Central memory CD8-positive, alpha-beta T cell (primary cell): ENCODE measurements at places on chromosomes 12 and 14.

GRCh38 chr14:92897922-92898565 is 24.9 kb upstream of the CHGA start:
- no peak for DNase-seq

DNA sequence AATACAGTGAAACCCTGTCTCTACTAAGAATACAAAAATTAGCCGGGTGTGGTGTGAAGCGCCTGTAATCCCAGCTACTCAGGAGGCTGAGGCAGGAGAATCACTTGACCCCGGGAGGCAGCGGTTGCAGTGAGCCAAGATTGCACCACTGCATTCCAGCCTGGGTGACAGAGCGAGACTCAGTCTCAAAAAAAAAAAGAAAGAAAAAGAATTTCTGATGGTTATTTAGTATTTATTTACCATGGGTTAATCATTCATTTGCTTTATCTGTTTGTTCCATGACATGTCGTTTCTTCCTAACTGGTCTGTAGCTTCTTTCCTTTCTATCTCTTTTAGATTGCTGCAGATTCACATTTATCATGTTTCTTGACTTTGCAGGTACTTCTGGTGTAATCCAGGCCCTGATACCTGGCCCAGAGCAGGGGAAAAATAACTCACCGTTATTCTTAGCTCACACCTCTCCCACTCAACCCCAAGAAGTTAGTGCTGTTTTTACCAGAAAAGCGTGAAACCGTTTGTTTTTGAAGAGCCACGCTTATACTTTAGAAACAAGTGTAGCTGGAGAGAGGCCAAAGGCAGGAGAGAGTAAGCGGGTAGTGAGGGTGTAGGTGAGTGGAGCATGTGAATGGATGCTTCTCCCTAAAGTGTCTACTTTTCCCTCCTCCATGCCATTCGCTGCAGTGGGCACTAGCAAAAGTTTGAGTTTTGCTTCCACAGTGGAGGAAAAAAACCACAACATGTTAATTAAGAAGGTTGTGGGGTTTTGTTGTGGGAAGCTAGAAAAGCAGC is 45.4 kb downstream of the SRGAP1 start:
- DNase-seq = no peak

GRCh38 chr12:120100630-120101029 is 15.9 kb downstream of the RAB35 start:
- no peak for DNase-seq

DNA sequence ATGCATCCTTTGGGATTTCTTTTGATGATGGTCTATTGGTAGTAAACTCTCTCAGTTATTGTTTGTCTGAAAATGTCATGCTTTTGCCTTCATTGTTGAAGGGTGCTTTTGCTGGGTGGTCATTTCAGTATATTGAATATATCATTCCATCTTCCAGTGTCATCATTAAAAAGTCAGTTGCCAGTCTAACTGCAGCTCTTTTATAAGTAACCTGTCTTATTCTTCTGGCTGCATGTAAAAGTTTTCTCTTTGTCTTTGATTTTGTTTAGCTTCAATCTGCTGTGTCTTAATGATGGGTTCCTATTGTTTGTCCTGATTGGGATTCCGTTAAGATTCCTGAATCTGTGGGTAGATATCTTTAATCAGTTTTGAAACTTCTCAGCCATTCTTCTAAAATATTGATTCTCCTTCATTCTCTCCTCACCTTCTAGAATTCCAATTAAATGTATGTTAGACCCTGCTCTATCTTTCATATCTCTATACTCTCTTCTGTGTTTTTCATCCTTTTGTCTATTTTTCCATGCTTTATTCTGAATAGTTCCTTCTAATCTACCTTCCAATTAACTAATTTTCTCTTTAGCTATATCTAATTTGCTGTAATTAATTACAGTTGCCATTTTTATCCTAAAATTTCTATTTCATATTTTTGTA is 6.4 kb downstream of the OAS1 start:
- no peak for DNase-seq

DNA sequence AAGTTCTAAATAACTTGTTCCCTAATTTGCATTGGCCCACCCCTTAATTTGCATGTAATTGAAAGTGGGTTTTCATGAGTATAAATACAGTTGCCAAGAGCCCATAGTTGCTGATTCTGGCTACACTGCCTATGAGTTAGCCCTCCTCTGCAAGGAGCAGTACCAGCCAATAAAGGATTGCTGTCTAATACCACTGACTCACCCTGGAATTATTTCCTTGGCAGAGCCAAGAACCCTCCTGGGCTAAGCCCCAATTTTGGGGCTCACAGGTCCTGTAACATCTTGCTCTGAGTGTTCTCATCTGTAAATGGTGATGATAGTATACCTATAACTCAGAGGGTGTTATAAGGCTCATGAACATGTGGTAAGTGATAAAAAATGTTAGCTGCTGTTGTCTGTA is 6.8 kb downstream of the TTC8 start:
- no peak for DNase-seq

GRCh38 chr12:53972722-53973235 is at the start of gene HOXC11:
Gene HOXC11 (plus strand): TSS chr12:53973126. CDS start chr12:53973242, 116 bp downstream.
- DNase-seq = no peak

DNA sequence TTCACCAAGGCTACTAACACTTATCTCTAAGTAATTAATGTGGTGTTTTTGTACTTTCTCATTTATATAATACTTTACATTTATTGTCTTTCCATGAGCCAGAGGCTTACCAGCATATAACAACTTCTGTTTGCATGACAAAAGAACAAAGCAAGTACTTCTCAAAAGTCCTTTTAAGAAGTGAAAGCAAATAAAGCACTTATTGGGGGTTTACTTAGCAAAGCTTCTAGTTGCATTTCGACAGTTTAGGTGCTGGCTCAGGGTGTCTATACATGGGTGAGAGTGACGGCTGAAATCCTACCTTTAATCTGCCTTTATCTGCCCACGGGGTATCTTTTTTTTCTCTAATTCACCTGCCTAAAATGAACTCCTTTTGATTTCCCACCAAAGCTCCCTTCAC is 21.0 kb upstream of the DCN start:
- DNase-seq = no peak

GRCh38 chr14:57498659-57499058 is 5.0 kb upstream of the CCDC198 start:
- no peak for DNase-seq

- no peak for DNase-seq
These were observed 102.5 kb downstream of the FSCB start for GRCh38 chr14:44404599-44404998.

GRCh38 chr12:2970744-2971143 is 11.5 kb downstream of the TEAD4 start:
- DNase-seq = no peak

DNA sequence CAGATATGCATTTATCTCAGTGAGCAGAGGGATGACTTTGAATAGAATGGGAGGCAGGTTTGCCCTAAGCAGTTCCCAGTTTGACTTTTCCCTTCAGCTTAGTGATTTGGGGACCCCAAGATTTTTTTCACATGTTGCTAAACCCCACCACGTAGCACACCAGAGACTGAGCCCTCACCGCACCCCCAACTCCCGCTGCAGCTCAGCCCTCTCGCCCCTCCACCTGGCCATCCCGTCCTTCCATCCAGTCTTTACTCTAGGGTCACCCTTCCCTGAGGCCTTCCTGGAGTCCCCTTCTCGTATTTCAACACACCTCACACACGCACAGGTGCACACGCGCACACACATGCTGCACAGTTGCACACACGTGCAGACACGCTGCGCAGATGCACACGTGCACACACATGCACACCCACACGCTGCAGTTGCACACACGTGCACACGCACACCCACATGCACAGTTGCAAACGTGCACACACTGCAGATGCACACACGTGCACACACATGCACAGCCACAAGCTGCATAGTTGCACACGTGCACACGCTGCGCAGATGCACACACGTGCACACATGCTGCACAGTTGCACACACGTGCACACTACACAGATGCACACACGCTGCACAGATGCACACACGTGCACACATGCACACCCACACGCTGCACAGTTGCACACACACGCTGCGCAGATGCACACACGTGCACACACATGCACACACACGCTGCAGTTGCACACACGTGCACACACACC is 30.0 kb downstream of the HSP90AA1 start:
- no peak for DNase-seq

GRCh38 chr12:106288494-106289195 is 13.9 kb upstream of the TCP11L2 start:
- no peak for DNase-seq

DNA sequence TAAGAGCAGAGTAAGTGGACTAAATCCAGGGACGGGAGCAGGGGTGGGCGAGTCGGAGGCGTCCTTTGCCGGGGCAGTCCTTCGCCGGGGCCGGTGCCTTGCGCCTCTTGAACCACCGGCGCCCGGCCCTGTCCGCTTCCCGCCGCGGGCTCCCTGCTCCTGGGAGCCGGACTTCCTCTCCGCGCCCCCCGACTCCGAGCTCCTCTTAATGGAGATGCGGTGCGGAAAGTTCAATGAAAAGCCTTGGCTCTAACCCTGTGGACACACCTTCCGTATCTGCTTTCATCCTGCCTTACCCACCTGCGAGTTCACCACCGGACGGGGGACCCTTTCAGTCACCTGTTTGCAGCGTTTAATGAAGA is 412 bp downstream of the FGFR1OP2 start:
- DNase-seq = peak; percentile 16

- DNase-seq = peak; percentile 55
These were observed 14.0 kb upstream of the RACGAP1 start for GRCh38 chr12:50039151-50039835.

- no peak for DNase-seq
These were observed 215.9 kb downstream of the CHST11 start for GRCh38 chr12:104672501-104673265.

GRCh38 chr14:71327691-71328090 is 420.4 kb downstream of the PCNX1 start:
- DNase-seq = no peak

- DNase-seq = no peak
These were observed 278.1 kb upstream of the SOX5 start for GRCh38 chr12:24227551-24227950.

GRCh38 chr14:55772486-55772885 is 192.5 kb downstream of the KTN1 start:
- DNase-seq = no peak

GRCh38 chr14:80316441-80316840 is 105.1 kb upstream of the DIO2 start:
- no peak for DNase-seq

DNA sequence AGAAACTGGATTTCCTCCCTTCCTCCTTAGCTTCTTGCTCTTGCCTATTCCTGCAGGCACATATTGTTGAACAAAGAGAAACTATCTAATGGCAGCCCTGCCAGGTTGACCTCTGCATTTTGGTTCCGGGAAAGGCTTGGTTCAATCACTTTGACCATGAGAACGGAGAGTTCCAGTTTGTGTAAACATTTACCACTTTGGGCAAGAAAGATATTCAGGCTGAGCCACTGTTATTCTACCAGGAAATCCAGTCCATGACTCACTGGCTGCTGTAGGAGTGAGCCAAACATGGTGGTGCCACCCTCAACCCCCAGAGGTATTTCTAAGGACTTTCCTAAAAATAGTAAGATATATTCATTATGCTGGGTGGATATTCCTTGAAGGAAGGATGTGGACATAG is 242.2 kb upstream of the OR4E1 start:
- no peak for DNase-seq

GRCh38 chr14:58788655-58789503 is 151.1 kb downstream of the DACT1 start:
- DNase-seq = no peak

DNA sequence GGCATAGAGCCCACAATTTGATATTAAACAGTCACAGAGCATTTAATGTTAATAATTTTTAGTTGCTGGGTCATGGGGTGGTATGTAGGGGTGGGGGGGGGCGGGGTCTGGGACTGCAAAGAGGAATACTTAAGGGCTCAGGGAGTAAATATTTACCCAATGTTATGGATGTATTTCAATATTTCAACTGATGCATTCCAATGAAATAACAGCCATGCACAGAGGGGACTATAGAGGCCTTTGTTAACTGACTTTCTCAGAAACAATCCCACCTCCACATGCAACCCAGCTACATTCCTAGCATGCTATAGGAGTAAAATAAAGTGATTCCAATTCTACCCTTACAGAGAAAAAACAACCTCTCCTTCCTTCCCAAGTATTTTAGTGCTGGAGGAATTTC is 7.9 kb upstream of the BBS10 start:
- DNase-seq = no peak

DNA sequence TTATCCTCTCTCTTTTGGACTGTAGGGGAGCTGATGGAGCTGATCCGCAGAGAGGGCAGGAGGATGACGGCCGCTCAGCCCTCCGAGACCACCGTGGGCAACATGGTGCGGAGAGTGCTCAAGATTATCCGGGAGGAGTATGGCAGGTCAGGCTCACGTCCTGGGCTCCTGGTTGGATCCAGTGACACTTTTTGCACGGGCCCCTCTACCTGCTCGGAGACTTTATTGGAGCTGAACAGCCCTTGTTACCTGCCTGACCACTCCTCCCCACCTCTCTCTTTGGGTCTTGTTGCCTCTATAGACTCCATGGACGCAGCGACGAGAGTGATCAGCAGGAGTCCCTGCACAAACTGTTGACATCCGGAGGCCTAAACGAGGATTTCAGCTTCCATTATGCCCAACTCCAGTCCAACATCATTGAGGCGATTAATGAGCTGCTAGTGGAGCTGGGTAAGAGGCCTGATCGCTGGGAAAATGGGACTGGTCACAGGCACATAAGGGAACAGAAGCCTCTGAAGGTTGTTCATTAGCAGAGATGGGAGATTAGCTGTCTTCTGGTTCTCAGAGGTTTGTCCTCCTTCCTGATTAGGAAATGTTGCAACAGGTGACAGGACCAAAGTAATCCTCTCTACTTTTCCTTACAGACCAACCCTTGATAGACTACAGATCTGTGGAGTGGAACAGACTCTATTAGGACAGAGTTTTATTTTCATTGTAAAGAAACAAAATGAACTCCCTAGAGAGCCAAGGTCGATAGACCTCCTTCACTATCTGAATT is 718 bp downstream of the EIF2B2 start:
- DNase-seq = no peak

- no peak for DNase-seq
These were observed 771.7 kb upstream of the TMEM132C start for GRCh38 chr12:127494961-127495915.

DNA sequence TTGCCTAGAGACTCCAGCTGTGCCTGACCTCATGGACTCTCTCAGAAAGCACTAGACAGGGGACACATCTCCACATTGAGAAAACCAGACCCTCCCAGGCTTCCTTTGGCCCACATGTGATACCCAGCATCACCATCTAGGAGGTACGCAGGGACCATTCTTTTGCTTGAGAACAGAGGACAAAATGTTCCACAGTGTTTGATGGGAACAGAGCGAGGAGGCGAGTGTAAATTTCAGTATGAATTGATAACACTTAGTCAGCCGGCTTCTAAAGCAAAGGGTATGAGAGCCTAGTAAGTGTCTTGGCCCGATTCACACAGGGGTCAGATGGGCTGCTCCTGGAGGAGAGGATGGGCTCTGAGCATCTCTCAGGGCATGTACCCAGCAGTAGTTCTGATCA is 1052.4 kb downstream of the BCL11B start:
- no peak for DNase-seq

- no peak for DNase-seq
These were observed 1062.1 kb downstream of the SLC6A15 start for GRCh38 chr12:83850531-83850930.
